ENCODE measurements at places on chromosomes 4 and X.

DNA sequence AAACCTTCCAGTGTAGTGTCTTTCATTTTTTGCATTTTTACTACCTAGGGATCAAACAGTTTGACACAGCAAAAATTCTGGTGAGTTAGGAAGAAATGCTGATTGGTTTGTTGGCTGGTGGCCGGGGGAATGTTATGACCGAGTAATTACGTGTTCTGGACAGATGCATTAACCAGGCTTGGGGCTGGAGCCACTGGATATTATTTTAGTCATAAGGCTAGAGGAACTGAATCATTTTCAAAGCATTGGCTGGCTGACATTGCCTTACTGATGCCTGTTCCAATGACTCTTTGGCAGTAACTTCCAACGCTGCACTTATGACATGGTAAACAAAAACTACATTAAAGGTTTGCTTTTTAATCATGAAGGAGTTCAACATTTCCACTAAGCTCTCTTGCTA lies 84.6 kb downstream of the FBXO8 start:
- no peak for DNase-seq

GRCh38 chr4:139655116-139655515 lies 10.5 kb upstream of the MGST2 start:
- peak; percentile 26 for DNase-seq

- no peak for DNase-seq
Observed at GRCh38 chr4:80073473-80074008, 512 bp upstream of the ANTXR2 start.

- DNase-seq, result no peak
Observed at GRCh38 chrX:72009731-72010130, 99.1 kb downstream of the NHSL2 start.

- DNase-seq, result no peak
Observed at GRCh38 chrX:85765651-85766050, 281.7 kb downstream of the CHM start.

DNA sequence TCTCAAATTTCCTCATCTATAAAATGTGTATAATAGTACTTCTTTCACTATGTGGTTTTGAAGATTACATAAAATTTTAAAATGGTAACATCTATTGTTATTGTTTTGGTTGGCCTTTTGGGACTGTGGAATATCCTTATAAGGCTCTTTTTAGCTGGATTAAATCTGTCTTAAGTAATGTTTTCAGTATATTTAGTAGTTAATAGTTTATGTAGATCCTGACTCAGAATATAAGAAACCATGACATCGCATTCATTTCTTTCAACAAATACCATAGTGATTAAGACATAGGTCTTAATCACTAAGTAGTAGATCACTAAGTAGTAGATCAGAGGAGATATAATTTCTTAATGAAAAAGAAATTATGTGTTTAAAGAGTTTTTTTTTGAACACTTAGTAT lies 48.5 kb downstream of the MRPL1 start:
- DNase-seq, result no peak

- no peak for DNase-seq
Observed at GRCh38 chr4:2583517-2583916, 47.1 kb downstream of the FAM193A start.

GRCh38 chrX:134443020-134443419 lies 16.9 kb upstream of the HPRT1 start:
- DNase-seq, result no peak

Data from endothelial cell (in vitro differentiated cells).